Left ventricle myocardium inferior (tissue), 1 donor: ENCODE measurements at places on chromosomes 2 and 18. TPM values are rescaled to one million over a fixed set of nuclear protein-coding genes. Genes with fewer than 3 reads are reported as not detected.

The EVX2 gene
- not detected for total RNA-seq

The NEURL3 gene
- total RNA-seq: not detected

The SPR gene
- 53.5 TPM for total RNA-seq

DNA sequence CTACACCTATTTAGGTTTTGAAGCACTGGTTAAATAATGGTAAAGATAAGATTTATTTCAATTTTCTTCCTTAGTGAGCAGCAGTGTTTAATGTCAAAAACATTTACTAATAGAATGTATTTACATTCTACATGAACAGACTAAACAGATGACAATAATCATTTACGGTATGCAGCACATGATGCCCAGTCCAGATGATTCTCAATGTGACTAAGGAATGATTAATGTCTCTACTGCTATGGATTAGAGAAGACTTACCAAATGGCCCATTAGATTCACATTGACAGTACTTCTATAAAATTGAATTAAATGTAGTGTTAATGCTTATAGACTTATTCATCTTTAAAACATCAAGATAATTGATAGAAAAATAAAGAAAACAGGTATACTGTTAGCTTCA, 22.1 kb upstream of the SLC5A7 start:
- no peaks in the 10 kb centered on the region for H3K36me3 ChIP-seq
- no peak for DNase-seq
- no peaks in the 10 kb centered on the region for H3K27me3 ChIP-seq
- H3K4me1 ChIP-seq: no peaks in the 10 kb centered on the region
- no peak overlapping the region for H3K27ac ChIP-seq

- H3K36me3 ChIP-seq: no peaks in the 10 kb centered on the region
- H3K27me3 ChIP-seq: no peaks in the 10 kb centered on the region
- no peak overlapping the region for H3K27ac ChIP-seq
- H3K4me1 ChIP-seq: no peaks in the 10 kb centered on the region
- no peak for DNase-seq
These were observed 96.6 kb downstream of the RHBDD1 start for GRCh38 chr2:226932443-226932842.

DNA sequence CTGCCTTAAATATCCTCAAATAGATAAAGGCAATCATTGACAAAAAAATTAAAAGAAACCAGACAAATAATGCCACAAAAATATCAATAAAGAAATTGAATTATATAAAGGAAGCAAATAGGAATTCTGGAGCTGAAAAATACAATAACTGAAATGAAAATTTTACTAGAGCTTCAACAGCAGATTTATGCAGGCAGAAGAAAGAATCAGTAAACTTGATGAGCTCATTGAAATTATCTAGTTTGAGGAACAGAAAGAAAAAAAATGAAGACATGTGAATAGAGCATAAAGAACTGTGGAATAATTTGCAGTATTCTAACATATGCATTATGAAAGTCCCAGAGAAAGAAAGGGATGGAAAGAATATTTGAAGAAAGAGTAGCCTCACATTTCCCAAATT, 41.9 kb upstream of the ZCCHC2 start:
- no peak overlapping the region for H3K27ac ChIP-seq
- H3K4me1 ChIP-seq: no peaks in the 10 kb centered on the region
- H3K4me3 ChIP-seq: no peak overlapping the region
- no peak for DNase-seq
- peaks cover 5% of the 10 kb centered on the region for H3K27me3 ChIP-seq
